HCT116 (cell line): ENCODE measurements at places on chromosomes 2 and 18.

- H3K27me3 ChIP-seq = no peaks in the 10 kb centered on the region
- no peak overlapping the region for H3K27ac ChIP-seq
- no peak for DNase-seq
- no peak overlapping the region for H3K4me3 ChIP-seq
- no peaks in the 10 kb centered on the region for H3K4me1 ChIP-seq
- peaks cover 28% of the 10 kb centered on the region for H3K36me3 ChIP-seq
These were observed 11.8 kb downstream of the CNDP2 start for GRCh38 chr18:74507927-74508326.

GRCh38 chr18:1090758-1091157 lies 186.1 kb downstream of the ADCYAP1 start:
- peaks cover 5% of the 10 kb centered on the region for H3K27me3 ChIP-seq
- H3K36me3 ChIP-seq = no peaks in the 10 kb centered on the region
- H3K4me1 ChIP-seq = no peaks in the 10 kb centered on the region
- no peak for DNase-seq
- H3K27ac ChIP-seq = no peak overlapping the region

DNA sequence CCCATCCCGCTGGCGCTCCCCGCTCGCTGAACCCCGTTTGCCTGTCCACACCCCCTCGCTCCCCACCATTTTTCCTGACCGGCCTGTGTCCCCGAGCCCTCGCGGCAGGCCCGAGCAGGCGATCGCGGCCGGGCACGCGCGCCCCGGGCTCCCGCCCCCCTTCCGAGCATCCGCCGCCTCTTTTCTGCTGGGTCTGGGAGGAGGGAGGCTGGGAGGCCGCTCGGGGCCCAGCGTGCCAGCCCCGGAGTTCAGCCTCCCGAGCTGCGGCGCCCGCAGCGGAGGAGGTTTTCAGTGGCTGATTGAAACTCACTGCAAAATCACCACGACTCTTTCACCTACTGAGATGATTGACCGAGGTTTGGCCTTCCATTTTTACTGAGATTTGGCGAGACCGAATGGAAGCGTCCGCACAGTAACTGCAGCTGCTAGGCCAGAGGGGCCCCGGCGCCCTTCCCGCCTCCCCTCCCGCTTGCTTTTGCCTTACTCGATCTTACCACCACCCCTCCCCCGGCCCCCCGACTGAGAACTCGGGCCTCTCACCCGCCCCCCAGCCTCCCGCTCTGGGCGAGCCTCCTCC lies 4.8 kb downstream of the SOX11 start:
- no peak overlapping the region for H3K4me3 ChIP-seq
- DNase-seq = no peak
- no peaks in the 10 kb centered on the region for H3K4me1 ChIP-seq
- no peak overlapping the region for H3K27ac ChIP-seq

DNA sequence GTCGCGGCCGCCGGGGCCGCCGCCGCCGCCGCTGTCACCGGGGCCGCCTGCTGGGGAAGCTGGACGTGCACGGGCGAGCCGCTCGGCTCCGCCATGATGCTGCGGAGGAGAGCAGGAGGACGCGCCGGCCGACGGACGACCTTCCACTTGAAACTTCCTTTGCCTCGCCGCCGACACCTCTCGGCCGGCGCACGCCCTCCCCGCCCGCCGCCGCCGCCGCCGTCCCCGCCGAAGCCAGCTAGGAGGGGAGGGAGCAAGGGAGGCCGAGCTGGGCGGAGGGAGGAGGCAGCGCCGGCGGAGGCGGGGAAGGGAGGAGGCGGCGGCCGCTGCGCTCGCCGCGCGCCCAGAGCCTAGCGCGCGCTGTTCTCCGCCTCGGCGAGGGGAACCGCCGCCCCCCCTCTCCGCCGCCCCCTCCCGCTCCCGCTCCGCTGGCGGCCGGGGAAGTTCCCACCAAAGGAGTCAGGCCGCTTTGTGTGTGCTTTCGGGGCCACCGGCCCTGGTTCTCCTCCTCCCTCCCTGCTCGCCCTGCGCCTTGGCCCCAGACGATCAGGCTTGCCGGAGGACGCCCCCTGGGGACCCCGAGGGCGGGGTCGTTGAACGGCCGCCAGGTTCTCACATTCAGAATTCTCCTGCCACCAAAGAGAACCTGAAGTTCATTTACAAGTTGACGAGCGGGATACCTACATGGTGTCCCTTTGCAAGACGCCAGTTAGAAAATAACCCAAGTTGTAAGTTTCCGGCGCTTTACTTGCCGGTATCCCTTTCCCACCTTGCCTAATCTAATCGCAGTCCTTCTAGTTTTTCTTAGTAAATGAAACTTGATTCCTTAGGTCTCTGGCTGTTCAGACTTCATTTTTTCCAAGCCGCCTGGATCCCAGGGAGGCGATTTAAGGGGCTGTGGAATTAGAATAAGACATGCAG lies at the start of gene STK39:
STK39 (minus strand) TSS at position 255 of the 921 bp plus-strand sequence; CDS start at position 95, 160 bp downstream.
- peaks cover 39% of the 10 kb centered on the region for H3K4me1 ChIP-seq
- peak within 1 kb of the TSS; percentile 56 for H3K4me3 ChIP-seq
- H3K36me3 ChIP-seq = peaks cover 9% of the 10 kb centered on the region; the same call in 1 of the 2 replicates
- H3K27ac ChIP-seq = peak within 1 kb of the TSS; percentile 95

DNA sequence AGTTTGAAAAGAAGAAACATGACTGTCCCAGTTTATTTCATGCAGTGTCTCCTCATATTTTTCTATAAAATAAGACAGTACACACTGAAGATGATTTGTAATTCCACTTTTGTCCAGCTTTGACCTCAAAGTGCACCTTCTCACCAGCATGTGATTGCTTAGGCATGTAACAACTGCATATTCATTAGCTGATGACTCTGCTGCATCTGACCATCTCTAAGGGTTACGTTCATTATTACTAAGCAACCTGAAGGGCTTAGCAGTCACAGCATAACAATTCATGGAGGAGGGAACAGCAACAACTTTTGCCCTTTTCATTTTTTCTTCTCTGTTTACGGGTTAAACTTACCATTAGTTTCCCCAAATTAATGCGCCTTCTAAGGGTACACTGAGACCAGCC lies 330.6 kb upstream of the PIK3C3 start:
- no peaks in the 10 kb centered on the region for H3K36me3 ChIP-seq
- no peaks in the 10 kb centered on the region for H3K4me1 ChIP-seq
- no peak overlapping the region for H3K4me3 ChIP-seq
- DNase-seq = no peak

DNA sequence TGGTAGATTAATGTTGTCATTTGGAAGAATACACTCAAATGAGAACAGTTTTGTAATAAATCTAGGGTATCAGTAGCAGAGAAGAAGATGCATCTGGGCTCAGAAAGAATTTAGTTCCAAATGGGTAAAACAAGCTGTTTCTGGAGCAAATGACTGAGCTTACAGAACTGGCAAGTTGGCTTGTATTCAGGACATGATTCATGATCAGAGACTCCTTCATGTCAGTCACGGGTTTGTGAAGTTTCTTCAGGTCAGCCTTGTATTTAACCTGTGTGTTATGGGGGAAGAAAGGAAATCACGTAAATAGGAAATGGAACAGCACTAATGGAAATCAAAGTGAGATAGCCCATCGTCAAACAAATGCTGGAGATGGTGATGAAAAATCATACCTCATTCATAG lies 109.1 kb downstream of the RIF1 start:
- H3K36me3 ChIP-seq = no peaks in the 10 kb centered on the region
- no peaks in the 10 kb centered on the region for H3K27me3 ChIP-seq
- H3K4me1 ChIP-seq = no peaks in the 10 kb centered on the region
- no peak overlapping the region for H3K4me3 ChIP-seq
- DNase-seq = no peak

DNA sequence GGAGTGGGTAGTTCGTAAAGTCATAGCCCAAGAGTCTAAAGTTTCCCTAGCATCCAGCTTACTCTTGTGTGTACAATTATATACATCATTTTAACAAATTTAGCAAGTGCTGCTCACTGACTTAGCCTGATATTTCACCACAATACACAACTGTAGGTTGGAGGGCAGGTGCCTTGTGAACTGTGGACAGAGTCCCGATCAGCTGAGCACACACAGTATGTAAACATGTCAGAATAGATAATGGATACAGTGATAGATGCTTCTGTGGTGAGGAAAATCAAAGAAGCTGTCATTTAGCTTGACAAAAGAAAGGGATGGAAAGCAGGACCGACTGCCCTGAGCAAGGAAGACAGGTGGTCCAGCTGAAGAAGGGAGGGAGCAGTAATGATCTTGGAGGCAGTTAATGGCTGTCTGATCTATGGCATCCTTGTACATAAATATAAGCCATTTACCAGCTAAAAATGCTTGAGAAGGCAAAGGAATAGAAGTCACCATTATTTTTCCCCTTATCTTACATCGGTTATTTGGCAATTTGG lies 372.8 kb upstream of the UBE2E3 start:
- DNase-seq = no peak
- no peak overlapping the region for H3K27ac ChIP-seq
- no peak overlapping the region for H3K4me3 ChIP-seq
- H3K4me1 ChIP-seq = no peaks in the 10 kb centered on the region

DNA sequence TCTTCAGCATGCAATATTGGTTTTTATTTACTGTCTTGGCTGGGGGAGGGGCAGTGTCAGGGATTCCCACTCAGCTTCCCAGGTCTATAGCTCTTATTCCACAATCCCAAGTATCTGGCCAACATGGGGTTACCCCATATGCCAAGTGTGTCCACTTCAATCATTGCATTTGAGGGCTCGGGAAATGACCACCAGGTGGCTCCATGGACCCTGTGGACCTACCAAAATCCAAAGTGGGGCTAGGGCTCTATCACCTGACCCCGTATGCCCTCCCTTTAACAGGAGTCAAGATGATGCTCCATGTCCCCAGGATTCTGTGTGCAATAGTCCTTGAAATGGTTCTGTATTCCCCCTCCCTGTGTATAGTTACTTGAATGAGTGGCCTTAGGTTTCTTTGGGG lies 12.1 kb upstream of the TRAF3IP1 start:
- no peak overlapping the region for H3K27ac ChIP-seq
- H3K27me3 ChIP-seq = no peaks in the 10 kb centered on the region
- no peaks in the 10 kb centered on the region for H3K36me3 ChIP-seq
- no peaks in the 10 kb centered on the region; the same call in 1 of the 2 replicates for H3K4me1 ChIP-seq
- no peak overlapping the region for H3K4me3 ChIP-seq
- DNase-seq = no peak

- H3K4me3 ChIP-seq = no peak overlapping the region
- no peaks in the 10 kb centered on the region for H3K36me3 ChIP-seq
- DNase-seq = no peak
- no peaks in the 10 kb centered on the region for H3K27me3 ChIP-seq
- no peaks in the 10 kb centered on the region for H3K4me1 ChIP-seq
- H3K27ac ChIP-seq = no peak overlapping the region
These were observed 111.1 kb downstream of the PDCL3 start for GRCh38 chr2:100673691-100674485.
